Stimulated activated naive CD4-positive, alpha-beta T cell (primary cell): ENCODE measurements at places on chromosomes 4 and X.

DNA sequence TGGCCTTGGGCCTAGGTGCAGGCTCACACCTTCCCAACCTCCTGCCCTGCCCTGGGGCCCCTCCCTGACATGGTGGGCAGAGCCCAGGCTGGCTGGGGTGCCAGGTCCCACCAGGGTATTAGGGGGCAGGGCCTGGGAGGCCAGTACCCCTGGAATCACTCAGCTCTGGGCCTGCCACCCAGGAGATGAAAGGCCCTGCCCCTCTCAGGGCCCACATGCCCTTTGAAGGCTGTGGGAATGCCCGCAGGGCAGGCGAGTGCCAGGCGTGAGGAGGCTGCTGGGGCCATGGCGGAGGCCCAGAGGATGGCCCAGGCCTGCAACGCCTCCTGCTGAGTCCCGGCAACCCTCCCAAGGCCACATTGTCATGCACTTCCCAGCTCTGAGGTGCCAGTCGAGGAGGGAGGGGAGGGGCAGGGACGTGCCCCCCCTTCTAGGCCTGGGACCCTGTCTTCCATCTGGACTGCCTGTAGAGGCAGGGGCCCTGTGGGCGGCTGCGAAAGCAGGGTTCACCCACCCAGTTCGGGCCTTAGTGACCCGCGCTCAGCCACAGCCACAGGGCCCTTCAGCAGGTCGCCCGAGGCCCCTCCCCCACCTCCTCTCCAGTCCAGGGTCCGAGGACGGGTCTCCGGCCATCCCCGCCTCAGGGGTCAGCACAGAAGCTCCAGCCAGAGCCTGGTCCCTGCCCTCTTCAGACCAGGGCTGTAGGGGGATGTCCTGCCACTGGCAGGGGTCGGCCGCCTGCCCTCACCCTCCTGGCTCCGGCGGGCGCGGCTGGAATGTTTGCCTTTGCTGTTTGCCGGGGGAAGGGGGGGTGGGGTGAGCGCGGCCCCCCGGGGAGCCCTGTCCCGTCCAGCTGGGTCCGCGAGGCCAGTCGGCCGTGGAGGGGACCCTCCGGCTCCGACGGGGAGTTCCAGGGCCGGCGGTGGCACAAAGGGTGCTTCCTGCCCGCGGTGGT lies 26.7 kb upstream of the FGFR3 start:
- DNase-seq, result no peak

DNA sequence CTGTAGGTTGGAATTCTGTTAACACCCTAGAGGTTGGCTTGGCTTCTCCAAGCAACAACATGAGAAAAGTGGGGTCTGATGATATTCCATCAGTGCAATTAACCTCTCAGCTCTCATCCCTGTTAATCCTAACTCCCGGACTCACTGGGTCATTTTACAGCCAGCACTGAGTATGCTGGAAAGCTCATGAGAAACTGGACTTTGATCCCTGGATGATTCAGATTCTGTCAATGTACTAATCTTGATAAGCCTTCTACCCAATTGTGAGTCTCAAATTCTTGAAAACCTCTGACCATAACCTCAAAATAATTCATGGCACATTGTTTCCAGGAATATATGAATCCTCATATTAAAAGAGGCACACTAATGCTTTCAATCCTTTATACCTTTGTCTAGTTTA lies 244.3 kb upstream of the DCAF8L1 start:
- DNase-seq, result no peak

DNA sequence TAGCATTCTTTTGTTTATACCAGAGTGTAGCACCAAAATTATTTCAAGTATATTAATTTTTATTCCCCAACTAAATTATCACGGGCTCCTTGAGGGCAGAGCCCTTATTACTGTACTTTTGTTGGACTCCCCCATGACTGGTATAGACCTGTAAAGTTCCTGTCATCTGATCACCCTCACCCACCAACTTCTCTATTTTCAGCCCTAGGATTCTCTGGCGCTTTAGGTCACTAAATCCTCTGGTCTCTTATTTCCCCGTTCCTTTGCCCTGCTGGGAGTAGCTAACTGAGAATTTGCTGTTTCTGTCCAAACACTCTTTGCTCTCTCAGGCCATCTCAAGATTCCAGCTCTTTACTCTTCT lies 3.2 kb upstream of the XKRX start:
- DNase-seq, result no peak

GRCh38 chrX:1564750-1565683 lies 26.4 kb upstream of the AKAP17A start:
- DNase-seq, result no peak

DNA sequence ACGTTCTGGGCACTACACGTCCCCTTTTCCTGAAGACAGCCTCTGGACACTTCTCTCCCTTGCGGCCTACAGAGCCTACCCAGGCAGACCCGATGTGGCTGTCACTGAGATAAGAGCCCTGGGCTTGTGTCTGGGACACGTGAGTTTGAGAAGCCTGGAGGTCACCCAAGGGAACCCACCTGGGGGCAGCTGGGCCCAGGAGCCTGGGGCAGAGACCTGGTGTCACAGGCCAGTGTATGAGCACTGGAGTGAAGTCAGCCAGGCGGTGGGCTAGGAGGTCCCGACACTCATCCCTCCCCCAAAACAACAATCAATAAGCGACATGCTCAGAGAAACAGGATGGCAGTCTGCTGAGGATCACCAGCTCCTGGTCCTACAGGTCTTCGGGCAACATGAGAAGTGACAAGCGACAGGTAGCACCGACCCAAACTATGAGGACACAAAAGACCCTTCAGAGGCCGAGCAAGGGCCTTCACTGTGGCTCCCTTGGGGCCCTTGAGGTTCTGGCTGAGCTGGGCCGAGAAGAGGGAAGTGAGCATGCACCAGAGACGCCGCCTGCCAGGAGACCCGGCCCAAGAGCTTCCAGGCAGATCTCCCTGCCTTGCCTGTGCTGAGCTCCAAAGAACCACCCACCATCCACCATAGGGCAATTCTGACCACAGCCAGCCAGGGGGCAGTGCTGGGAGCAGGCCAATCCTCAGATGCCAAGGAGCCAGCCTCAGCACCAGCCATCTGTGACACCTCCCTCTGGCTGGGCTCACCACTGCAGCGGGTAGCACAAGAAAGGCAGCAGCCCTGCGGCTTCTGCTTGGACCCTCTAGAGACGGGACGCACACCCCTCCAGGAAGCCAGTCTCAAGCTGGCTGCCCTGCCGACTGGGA lies 11.0 kb upstream of the DUSP9 start:
- DNase-seq, result no peak

DNA sequence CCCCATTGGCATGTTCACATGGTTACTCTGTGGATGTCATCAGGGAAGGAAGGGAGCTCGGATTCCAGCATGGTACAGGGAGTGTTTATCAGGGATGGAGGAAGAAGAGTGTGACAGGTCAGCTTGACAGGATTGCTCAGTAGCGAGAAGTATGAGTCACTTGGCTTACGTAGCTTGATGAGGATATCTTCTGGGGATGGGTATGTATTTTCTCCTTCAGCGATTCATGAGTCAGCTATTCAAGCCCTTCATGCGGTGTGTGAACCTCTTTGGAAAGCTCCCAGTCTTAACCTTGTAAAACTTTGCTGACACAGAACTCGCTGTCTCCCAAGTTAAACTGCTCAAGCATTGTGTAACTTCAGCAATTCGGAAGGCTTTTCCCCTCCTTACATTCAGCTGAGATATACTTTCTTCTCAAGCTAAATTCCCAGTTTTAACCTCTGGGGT lies 275.4 kb downstream of the ARHGAP10 start:
- no peak for DNase-seq

DNA sequence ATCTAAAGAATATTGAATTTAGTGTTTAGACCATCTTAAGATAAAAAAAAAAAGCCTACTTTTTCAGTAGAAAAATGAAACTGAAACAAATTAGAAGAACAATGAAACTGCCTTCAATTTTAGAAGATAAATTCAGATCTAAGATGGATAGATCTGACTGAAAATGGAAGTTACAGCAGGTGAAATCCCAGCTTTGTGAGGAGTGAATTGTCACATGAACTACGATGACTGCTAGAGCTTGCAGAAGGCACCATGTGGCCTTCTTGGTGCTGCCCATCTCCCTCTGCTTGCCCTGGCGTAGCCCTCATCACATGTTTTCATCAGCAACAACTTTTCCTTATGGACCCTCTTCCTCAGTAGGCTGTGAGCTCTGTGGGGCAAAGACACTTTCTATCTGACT lies 51.4 kb upstream of the EMCN start:
- no peak for DNase-seq

- no peak for DNase-seq
These were observed 56.2 kb downstream of the LRRC66 start for GRCh38 chr4:51963841-51964517.

DNA sequence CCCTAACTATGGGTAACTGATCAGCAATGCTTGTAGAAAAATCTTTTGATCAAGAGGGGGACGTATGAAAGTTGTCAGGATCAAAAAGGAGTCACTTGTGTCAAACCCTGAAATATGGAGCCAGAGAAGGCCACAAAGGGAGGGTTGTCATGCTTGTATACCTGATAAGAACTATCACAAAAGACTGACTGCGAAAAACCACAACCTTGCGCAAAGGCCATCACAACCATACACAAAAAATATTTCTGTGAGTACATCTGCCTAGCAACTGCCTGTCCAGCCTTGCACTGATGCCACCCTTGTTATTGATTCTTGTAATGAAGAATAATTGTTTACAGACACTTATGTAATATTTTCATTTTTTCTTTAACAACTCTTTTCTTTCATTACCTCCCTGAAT lies 22.8 kb upstream of the EIF4E start:
- no peak for DNase-seq
